ENCODE measurements at places on chromosomes 2 and 18.
A peak's percentile ranks its signal among the peaks of the same experiment; 100 is the strongest.

- no peak for DNase-seq
Measured at GRCh38 chr18:54161267-54161666, 63.2 kb downstream of the MBD2 start.

- DNase-seq = no peak
Measured at GRCh38 chr2:1341404-1342120, 71.7 kb upstream of the TPO start.

DNA sequence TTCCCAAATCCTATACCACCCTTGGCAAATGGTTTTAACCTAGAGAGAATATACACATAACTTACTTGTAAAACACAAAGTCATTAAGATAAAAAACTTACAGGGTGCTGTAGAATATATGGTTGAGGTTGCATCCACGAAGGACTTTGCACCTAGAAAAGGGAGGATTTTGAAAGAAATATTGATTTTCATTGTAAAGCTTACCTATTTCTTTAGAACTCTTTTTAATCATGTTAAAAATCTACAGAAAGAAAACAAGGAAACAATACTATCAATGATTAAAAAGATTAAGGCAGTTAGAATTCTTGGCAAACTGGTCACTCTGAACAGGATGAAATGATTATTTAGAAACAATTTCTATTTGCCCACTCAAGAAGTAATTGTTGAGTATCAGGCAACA is 81.1 kb upstream of the ITGB6 start:
- no peak for DNase-seq

DNA sequence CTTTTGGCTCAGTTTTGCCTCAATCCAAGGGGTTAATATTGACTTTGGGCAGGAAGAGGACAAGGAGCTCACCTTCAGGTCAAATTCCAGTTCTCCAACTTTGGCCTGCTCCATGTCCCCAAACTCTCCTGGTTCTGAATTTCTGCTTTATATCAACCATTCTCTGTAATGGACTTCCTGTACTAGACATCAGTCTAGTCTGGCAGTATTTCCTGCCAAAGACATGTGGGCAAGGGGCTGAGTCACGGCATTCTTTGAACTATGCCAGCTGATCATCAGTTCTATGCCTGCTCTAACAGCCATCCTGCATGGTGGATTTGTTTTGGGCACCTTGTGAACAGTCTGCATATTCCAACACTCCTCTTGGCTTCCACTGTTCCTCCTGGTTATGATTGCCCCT is 199.4 kb downstream of the ZEB2 start:
- DNase-seq = peak; percentile 59

GRCh38 chr18:49723648-49724180 is 89.6 kb downstream of the ACAA2 start:
- no peak for DNase-seq

- no peak for DNase-seq
Measured at GRCh38 chr2:55311444-55311870, 42.4 kb upstream of the MTIF2 start.

DNA sequence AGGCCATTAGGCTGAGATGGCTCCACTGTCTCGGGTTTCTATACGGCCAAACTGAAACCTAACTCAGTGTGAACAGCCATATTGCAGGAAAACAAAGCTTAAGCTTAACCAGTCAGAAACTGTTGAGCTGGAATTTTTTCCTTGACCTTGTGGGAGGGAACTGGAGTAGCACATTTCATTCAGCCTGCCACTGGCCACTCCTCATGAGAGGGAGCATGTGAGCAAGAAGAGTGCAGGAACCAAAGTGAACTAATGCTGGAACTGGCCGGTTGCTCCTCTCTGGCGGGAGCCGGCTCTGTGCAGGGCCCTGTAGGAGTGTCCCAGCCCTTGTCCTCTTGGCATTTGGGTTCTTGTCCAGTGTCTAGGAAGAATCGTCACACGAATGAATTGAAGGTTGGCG is 5.9 kb upstream of the POLE4 start:
- no peak for DNase-seq

DNA sequence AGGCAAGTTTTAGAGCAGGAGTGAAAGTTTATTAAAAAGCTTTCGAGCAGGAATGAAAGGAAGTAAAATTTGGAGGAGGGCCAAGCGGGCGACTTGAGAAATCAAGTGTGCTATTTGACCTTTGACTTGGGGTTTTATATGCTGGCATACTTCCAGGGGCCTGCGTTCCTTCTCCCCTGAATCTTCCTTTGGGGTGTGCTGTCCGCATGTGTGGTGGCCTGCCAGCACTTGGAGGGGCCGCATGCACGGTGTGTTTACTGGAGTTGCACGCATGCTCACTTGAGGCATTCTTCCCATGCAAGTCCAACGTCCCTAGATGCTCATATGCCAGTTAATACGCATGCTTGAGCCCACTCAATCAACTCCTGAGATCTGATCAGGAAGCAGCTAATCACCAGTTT is 78.3 kb upstream of the MAP4K4 start:
- DNase-seq = no peak

DNA sequence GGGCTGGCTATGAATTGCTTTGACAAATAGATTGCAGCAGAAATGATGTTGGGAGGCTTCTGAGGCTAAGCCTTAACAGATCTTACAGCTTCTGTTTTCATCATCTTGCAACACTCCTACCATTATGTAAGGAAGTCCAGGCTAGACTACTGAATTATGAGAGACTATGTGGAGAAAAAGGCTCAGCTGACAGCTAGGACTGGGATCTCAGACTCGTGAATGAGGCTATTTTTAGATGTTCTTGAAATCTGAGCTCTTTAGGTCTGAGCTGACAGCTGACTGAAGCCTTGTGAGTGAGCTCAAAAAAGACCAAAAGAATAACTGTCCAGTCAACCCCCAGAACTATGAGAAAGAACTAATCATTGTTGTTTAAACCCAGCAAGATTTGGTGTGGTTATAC is 70.3 kb downstream of the VWC2L start:
- DNase-seq = no peak

DNA sequence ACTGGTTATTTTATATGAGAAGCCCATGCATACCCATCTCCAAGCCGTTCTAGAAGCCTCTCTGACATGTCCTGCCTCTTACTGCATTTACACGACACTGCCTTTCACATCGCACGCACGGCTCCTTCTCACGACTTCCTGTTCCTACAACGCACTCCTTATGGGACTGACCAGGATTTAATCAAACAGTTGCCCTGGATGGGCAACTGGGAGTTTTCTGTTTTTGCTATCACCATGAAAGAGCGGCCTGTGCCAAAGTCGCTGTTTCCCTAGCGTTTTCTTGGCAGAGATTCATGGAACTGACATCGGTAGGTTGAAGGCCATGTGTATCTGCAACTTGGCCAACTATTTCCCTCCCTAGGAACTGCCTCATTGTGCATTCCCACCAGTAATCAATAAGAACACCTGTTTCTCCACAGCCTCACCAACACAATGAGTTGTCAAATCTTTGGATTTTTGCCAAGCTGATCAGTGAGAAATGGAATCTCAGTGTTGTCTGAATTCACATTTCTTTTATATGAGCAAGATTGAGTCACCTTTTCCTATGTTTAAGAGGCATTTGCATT is 97.2 kb upstream of the OTOS start:
- DNase-seq = peak; percentile 54

GRCh38 chr2:56871644-56872043 is 687.9 kb downstream of the CCDC85A start:
- DNase-seq = no peak

DNA sequence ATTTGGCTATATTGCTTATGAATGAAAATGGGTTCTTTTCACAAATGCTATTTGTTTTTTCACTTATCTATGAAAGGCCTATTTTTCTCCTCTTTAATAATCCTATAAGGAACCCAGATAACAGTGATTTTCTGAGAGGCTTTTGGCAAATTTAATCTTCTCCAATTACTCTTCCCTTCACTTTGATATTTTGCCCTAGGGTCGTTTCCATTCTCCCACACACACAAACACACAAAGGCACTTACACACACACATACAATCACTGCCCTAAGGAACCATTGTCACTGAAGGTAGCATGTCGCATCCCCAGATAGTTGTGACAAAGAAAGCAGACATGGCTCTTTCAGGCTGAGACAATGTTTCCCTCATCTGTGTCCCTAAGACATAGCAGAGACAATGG is 170.1 kb upstream of the PGAP1 start:
- no peak for DNase-seq

GRCh38 chr2:144405321-144405720 is 114.6 kb downstream of the ZEB2 start:
- no peak for DNase-seq

DNA sequence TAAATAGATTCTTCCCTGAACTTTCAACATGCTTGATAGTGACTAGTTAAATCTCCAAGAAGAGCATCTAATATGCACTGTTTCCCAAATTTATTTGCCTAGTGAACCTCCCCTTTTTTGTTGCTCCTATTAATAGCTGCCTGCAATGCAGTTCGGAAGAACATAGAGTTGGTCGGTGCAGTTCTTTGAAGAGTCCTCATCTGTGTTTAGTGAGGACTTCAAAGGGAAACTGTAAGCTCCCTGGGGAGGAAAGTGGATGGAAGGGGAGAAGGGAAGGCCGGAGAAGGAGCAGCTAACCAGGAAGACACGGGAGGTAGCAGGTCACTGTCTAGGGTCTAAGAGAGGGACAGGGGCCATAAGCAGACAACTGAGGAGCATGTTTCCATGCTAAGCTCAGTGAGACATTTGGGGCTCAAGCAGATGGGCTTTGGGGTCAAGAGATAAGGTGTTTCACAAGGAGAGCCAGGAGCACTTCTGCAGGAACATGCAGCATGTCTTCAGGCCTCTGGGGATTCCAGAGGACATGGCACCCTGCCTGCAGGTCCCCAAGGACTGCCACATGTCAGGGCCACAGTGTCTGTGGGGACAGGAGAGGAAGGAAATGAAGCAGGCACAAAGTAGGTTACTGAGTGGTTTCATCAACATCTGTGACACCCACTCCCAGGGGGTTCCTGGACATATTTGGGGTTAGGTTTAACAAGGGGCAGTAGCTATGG is 48.7 kb upstream of the ANXA4 start:
- DNase-seq = no peak

DNA sequence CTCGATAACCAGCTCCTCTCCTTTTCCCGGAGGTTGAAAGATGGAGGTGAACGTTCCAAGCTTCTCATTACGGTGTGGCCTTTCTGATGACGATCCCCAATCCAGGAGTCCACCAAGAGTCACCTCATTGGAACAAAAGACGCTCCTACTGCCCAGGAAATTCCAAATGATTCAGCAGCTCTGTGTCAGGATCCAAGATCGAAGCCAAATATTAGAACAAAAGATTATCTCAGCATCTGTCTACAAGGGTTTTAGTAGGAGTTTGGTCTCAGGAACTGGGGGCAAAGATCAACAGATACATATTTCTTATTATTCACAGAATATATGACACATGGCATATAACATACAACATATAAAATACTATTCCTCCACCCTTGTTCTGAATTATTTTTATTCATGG is 161.1 kb upstream of the RAB12 start:
- no peak for DNase-seq

- DNase-seq = no peak
Measured at GRCh38 chr2:98790221-98790620, 59.3 kb upstream of the MGAT4A start.

DNA sequence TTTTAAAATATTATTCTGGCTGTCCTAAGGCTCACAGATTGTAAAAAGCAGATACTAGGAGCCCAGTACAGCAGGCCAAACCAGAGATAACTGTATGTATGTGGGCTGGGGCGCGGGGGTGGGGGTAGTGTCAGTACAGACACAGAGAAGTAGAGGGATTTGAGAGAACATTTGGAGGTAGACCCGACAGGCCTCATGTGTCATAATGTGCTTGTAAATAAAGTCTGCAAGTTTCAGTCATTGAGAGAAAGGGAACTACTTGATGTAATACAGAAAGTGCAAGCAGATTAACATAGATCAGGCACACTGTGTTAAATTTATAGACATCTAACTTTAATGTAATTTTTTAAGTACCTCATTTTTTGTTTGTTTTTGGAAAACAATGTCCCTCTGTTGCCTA is 7.4 kb upstream of the POLI start:
- DNase-seq = no peak

- DNase-seq = peak; percentile 17
Measured at GRCh38 chr2:182504903-182505302, 78.1 kb upstream of the PDE1A start.

GRCh38 chr2:9336576-9337314 is 86.6 kb downstream of the ITGB1BP1 start:
- DNase-seq = peak; percentile 74

DNA sequence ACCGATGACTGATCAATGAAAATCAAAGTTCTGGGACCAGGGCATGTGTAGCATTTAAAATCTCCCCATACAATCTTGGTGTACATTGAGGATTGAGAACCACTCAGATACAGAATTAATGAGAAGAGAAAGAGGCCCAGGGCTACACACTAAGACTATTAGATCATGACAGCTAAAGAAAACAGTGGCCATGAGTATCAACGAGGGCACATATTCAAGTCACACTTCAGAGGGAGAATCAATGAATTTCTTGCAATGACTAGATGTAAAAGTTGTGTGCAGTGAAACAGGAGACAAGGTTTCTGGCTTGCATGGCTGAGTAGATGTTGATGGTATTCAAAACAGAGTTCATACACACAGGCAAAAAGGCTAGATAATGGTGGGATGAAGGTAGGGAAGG is 29.1 kb downstream of the METTL8 start:
- no peak for DNase-seq

DNA sequence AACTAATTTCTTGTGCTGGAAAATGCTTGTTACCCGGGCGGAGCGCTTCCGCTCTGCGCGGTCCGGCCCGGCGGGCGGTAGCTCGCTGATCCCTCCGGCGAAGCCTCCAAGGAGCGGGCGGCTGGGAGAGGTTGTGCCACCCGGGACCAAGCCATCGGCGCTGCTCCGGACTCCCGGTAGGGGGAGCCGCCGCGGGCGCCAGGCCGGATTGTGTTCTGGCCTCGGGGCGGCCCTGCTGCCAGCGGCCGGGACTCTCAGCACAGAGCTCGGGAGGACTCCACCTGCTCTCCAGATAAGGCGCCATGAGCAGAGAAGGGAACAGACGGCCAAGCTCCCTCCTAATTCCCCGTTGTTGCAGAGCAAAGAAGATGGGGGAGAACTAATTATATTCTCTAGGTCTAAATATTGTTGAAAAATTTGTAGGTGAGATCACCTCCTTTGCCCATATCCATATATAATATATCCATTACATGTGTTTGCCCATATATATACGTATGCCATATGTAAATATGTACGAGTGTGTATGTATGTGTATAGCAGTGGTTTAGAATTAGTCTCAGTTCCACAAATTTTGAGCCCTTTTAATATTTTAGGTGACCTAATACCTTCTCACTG is 13.8 kb upstream of the SATB2 start:
- no peak for DNase-seq

DNA sequence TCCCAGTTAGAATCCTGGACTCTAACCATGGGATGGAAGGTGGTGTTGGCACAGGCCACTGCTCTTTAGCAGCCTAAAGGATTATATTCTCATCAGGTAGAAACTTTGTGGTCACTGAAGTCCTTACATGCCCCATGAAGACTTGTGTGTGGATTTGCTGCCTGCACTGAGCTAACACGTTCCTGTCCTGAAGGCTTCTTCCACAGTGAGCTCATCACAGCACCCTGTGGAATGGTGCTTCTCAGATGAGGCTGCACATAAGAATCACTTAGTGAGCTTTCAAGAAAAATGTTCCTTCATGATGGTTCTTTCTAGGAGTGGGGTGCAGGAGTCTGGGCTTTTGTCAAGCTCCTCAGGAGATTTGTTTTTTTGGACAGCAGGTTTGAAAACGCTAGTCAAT is 26.8 kb downstream of the STAMBP start:
- DNase-seq = no peak

GRCh38 chr2:160910681-160911080 is 249.5 kb upstream of the TANK start:
- no peak for DNase-seq

- peak; percentile 71 for DNase-seq
Measured at GRCh38 chr2:48343571-48344440, 186.1 kb upstream of the STON1 start.

GRCh38 chr2:54977149-54977548 is 73.1 kb downstream of the RTN4 start:
- no peak for DNase-seq

Measured in HS-27A (cell line).